ENCODE measurements at places on chromosomes 1 and 21.

GRCh38 chr1:199129247-199129646 is 490.4 kb downstream of the PTPRC start:
- no peak for DNase-seq

DNA sequence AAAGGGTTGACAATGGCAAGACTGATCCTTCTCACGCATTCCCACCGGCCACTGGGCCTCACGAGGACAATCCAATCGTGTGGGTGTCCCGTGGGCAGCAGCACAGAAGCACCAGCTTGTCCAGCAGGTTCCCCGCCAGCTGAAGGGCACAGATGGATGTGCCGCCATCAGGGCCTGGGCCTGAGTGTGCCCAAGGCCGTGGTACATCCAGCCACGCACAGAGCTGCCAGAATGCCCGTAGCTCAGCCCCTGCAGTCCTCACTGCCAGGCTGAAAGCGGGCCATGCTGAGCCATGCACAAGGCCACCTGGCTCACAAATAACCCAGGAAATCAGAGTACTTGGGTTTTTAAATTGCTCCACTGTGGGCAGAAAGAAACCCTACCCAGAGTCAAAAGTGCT is 7.0 kb downstream of the NPHP4 start:
- DNase-seq, result no peak

- DNase-seq, result no peak
Measured at GRCh38 chr1:231147896-231148295, 14.0 kb upstream of the TRIM67 start.

DNA sequence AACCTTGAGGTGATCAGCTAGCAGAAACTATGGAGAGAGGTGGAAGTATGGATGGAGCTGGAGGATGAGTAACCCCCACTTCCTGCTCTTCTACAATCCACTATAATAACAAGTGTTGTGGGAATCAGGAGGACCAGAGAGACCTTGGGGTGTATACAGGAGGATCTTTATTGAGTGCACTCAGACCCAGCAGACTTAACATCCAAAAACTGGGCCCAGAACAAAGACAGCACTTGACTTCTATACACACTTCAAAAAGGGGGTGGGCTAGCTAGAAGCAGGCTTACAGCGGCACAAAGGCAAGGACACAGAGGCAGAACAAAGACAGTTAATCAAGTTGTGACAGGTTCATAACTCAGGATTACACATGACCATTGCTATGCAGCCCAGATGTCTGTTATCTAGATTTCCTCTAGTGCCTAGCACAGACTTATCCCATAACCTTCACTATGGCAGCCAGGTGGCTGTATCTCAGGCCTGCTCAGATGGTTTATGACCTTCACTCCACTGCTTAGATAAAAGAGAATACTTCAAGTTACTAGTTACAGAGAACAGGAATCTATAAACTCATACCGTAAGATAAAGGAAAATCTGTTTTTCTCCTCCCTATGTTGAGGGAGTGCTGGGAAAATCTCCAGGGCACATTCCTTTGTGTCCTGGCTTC is 36.1 kb upstream of the PADI2 start:
- no peak for DNase-seq

- DNase-seq, result no peak
Measured at GRCh38 chr1:229031061-229031460, 239.8 kb upstream of the RAB4A start.

- DNase-seq, result no peak
Measured at GRCh38 chr1:92494485-92495141, 7.9 kb upstream of the GFI1 start.

GRCh38 chr1:172967936-172968335 is 82.8 kb downstream of the TNFSF18 start:
- no peak for DNase-seq

GRCh38 chr1:209790286-209791193 is 6.2 kb upstream of the C1orf74 start:
- no peak for DNase-seq

DNA sequence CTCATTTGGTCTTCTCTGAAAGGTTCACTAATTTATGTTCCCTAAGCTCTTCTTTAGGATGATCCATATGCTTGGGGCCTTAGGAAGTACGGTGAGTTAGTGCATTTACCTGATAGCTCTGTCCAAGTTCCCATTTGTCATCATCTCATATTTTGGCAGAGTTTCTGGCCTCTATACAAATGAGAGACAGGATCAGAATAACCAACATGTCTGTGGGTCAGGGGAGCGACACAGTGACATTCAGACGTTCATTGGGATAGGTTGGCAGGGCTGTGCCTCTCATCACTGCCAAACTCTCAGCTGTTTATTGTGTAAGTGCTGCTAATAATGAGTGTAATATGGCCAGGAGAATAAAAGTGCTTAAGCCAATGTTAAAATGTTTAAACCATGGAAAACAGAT is 561.1 kb upstream of the ZRANB2 start:
- no peak for DNase-seq

DNA sequence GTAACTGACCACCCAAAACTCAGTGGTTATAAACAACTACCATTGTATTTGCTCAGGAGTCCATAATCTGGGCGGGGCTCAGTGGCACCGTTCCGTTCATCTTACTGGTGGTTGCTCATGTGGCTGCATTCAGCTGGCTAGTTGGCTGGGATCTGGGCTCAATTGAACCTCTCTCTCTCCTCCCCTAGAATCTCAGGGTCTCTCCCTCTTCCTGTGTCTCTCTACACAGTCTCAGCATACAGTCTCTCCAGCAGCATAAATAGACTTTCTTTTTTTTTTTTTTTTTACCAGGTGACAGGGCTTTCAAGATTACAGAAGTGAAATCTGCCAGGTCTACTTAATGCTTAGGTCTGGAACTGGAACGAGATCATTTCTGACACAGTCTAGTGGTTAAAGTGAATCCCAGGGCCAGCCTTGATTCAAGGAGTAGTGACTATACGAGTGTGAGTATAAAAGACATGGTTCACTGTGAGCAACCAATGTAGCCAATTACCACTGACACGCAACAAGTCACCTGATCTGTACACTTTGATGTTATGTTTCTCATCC is 193.7 kb upstream of the ESRRG start:
- DNase-seq, result no peak

DNA sequence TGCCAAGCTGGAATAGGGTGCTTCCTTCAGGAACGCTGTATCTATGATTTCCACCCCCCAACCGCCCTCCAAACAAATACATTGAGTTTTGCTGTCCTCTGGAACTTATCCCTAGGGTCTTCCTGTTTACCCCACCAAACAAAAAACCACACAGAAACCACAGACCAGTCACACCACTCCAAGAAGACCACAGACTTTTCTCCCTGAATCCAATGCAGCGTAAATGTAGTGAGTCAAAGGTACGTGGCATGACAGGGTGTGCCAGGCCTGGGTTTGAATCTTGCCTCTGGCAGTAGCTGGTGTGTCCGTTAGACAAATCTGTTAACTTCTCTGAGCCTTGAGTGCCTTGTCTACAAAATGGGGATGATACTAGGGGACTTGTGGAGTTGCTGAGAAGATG is 27.8 kb downstream of the ASAP3 start:
- DNase-seq, result no peak

- DNase-seq, result no peak
Measured at GRCh38 chr1:100010804-100011203, 41.0 kb downstream of the SLC35A3 start.

- DNase-seq, result no peak
Measured at GRCh38 chr1:185139246-185139645, 17.5 kb downstream of the TRMT1L start.

DNA sequence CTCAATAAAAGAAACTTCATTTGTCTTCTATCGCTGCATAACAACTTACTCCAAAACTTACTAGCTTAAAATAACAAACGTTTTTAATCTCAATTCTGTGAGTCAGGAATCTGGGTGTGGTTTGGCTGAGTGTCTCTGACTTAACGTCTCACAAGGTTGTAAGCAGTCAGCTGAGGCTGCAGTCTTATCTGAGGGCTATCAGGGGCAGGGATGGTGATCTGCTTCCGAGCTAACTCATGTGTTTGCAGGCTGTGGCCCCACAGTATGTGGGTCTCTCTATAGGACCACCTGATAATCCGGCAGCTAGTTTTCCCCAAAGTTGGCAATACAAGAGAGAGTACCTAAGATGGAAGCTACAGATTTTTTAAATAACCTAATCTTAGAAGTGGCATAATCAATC is 234.2 kb upstream of the FGGY start:
- DNase-seq, result no peak

DNA sequence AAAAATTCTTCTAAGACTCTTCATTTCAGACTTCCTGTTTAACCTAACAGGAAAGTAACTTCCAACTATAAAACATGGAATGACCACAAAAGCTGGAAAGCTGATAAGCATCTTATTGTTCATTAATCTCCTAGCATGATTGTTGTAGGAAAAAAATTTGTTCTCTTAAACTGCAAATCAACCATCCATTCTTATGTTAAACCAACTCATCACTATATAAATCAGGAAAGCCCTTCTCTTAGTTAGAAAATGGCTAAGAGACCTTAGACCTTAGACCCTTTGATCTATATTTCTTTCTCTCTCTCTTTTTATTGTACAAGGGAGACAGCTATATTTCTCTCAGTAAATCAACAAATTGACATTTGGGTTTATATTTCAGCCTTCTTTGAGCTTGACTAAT is 101.4 kb downstream of the UBE2U start:
- DNase-seq, result no peak

DNA sequence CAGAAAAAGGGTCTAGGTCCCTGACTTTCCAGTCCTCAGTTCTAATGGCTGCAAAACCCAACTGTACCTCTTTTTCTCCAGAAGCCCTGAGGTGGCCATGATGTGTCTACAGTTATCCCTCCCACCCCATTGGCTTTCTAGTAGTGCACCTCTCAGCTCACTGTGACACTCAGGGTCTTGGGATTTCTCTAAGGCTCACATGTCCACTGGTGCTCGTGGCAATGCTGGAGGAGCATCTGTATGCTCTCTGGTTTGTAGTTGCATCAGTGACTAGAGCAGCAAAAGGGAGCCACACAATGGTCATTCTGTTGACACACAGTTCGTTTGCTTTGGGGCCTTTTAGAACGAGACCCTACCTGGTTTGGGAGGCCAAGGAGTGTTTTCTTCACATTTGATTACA is 81.6 kb upstream of the SYT6 start:
- no peak for DNase-seq

GRCh38 chr1:15014516-15014915 is 139.0 kb upstream of the TMEM51 start:
- no peak for DNase-seq

- DNase-seq, result no peak
Measured at GRCh38 chr1:64282351-64282750, 78.9 kb downstream of the UBE2U start.

GRCh38 chr1:174289644-174290310 is 130.5 kb downstream of the RABGAP1L start:
- no peak for DNase-seq

- DNase-seq, result no peak
Measured at GRCh38 chr1:77762072-77762476, 2.4 kb upstream of the USP33 start.

- no peak for DNase-seq
Measured at GRCh38 chr1:116508085-116508983, 62.5 kb downstream of the CD58 start.

DNA sequence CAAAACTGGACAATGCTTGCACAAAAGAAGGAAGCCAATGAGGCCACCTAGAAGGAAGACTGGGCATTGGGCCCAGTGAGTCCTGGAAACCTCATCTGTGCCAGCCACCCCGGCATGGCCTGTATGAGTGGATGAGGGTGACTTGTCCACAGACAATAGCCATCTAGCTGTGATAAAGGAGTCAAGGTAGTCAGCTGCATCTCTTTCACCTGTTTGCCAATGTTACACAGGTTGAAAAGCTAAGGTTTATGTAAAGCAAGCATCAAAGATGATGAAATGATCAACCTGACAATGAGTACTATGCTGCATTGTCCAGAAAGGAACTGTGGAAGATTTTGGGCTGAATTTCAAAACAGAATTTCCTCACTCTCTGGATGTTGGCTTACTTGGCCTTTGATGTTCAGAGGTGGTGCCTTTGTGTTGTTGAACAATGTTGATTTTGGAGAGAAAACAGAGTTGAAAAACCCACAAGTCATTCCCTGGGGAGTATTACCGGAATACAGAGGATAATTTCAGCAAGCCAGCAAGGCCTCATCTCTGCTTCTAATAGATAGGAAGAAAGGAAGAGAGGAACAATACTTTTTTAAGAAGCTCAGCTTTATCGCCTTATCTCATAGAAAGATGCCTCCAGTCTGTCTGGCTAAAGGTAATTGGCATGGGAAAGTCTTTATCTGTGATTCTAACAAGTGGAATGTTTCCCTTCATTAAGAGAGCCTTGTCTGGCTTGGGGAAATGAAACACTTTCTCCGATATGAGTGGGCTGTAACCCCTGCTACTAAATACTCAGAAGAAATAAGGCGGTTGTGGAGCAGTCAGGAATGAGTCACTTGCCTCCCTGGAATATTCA is 11.4 kb upstream of the SELE start:
- no peak for DNase-seq
